ENCODE measurements at places on chromosomes 6 and 20.

DNA sequence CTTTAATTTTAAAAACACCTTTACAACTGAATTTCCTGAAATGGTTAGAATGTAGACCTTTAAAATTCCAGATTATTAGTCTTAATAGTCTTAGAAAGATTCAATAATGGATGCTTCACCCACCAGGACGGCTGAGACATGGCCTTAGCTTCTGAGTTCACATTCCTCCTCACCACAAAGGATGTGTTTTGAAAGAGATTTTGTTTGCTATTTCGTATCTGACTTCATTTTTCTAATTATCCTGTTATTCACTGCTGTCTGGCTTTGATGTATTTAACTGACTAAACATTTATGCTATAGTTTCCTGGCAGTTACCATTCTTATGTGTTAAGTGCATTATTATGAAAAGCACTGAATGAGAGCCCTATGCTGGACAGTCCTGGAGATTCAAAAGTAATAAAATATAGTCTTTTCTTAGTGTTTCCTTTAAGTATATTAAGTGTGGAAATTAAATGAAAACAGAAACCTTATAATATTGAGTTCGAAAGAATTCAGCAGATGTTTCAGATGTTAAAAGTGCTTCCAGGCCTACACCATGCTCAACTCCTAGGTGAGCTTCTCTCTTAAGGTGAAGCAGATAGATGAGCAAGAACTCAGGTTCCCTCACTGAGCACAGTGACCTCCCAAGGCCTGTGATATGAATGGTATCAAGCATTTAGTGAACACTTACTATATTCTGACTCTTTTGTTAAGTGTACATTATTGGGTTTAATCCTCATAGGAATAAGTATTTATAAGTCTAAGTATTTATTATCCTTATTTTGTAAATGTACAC, 40.3 kb downstream of the MAP3K4 start:
- no peak for DNase-seq

DNA sequence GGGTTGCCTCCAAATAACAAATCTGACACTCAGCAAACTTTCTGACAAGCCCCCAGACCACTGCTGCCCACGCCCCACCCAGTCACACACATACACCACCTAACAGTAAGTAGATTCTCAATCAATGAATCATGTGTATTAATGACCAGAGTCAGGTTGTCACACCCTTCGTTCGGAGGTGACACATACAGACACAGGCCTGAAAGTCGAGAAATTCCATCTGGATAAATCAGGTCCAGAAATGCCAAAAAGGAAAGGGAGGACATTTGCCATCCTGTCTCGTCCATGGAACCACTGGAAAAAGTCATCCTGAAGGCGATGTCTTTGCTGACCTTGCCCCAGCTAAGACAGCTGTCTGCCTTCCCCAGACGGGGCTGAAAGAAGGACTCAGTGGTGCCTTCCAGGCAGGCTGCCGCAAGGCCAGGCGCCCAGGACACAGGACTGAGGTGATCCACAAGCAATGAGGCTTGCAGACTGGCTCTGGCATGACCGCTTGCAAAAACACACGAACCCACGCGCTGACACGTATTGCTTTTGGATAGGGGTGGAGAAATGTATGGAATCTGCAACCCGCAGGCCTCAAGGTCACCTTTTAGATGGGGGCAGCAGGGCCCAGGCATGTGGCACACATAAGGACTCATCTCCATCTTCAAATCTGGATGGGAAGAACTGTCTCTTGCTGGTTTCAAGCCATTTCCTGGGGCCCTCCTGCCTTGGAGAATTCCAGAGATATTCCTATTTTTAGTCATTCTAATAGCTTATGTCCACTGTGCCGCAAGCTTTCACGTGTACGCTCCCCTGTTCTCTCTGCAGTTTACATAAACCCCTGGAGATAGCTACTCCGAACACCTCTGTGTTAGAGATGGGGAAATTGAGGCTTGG, 9.0 kb downstream of the NFATC2 start:
- no peak for DNase-seq

DNA sequence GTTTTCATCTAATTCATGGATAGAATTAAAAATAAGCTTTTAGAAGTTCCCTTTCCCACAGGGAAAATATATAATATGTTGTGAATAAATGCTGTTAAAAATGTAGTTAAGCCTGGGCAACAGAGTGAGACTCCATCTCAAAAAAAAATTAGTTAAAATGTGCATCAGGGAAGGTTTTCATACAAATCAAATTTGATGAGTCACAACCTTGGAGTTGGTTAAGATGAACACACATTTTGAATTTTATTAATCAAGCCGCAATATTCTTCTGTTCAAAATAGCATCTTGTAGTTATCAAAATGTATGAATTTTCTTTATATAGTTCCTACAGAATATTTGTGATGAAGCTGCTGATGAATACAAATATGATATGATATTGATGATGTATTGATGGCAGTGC, 30.9 kb upstream of the SERPINB9 start:
- DNase-seq = no peak

- DNase-seq = no peak
Measured at GRCh38 chr6:34288581-34288980, 39.8 kb upstream of the SMIM29 start.

DNA sequence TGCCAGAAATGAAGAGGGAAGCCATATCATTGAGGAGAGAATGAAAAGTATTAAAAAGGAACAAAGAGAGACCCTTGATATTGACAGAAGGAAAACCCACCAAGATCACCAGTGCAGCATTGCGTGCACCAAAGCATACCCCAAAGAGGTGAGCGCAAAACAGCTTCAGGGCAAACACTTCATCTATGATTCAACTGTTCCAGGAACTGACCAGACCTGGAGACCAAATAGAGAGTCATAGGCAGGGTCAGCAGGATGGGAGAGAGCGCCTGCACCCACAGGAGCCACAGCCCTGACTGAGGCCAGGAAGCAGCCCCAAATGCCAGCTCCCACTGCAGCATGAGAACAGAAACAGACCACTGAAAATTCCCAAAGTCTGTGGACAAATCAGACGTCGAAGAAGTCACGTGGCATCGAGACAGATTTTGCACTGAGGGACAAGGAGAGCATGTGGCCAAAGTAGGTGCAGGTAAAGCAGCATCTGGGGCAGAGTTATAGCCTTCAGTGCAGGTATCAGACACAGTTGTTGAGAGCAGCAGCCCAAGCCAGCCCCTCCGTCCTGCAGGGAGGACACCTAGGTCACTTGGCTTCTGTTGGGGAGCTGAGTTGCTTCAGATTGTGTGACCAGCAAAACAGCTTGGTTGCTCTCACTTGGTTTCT, 29.3 kb downstream of the CHRNA4 start:
- no peak for DNase-seq

DNA sequence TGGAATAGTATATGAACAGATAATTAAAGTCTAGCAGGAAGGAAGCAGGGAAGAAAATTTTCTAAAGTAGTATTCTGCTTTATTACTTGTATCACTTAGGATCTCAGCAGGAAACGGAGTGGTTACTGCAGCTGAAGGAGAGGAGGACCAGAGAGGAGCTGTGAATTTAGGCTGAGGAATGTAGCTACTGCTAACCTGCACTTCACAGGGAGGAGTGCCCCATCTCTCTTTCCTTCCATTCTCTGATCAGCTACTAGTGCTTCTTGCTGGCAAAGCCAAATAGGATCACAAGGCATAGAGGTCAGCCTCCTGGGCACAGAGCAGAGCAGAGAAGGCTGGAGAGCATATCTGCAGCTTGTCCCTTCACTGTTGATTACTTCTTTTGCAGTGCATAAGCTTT, 205.3 kb upstream of the ASCC3 start:
- DNase-seq = no peak

DNA sequence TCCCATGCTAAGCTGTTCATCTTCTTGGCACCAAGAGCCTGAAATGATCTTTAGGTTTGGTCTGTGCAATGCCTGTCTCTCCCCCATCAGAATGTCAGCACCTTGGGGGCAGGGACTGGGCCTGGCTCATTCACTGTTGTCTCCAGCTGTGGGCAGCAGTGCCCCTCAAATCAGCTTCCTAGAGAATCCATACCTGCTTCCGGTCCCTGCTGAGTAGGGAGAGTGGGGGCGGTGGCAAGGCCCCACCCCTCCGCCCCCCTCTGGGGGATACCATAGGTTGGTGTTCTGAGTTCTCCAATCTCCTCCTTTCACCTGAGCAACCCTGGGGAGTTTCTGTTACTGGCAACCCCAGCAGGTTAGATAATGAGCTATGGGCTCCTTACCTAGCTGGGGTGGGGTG, 19.2 kb upstream of the SPDEF start:
- DNase-seq = no peak

GRCh38 chr6:134422426-134423231, 104.7 kb upstream of the SGK1 start:
- no peak for DNase-seq

DNA sequence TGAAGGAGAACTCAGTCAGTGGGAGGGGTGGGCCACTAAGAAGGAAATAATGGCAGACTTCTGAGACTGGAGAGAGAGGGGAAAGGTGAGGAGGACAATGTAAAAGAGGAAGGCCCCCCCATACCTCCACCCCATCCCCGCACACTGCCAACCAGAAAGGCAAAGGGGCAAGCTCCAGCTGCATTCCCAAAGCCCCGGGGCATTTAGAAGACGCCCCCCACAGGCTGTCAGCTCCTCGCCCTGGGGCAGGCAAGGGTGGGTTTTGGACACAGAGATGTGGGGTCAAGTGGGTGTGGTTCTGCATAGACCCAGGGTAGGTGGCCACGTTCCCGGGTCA, 20.8 kb upstream of the SLC22A7 start:
- no peak for DNase-seq

DNA sequence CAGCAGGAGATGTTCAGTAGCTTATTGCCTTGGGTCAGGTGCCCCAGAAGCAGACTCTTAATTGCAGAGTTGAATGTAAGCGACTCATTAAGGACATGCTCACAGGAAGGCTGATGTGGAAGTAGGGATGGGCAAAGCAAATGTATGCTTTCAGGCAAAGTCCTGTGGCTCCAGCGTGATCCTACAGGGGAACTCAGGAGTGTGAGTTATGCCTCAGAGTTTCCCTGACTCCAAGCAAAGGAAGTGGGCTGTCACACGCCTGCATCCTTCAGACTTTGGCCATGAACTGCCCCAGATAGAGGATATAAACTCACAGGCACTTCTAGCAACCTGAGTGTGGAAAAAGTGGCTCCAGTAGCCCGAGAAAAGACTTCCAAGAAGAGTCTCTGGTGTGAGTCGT, 64.9 kb upstream of the ZNF133 start:
- no peak for DNase-seq

- no peak for DNase-seq
Measured at GRCh38 chr20:59645761-59646171, 41.4 kb downstream of the PHACTR3 start.

DNA sequence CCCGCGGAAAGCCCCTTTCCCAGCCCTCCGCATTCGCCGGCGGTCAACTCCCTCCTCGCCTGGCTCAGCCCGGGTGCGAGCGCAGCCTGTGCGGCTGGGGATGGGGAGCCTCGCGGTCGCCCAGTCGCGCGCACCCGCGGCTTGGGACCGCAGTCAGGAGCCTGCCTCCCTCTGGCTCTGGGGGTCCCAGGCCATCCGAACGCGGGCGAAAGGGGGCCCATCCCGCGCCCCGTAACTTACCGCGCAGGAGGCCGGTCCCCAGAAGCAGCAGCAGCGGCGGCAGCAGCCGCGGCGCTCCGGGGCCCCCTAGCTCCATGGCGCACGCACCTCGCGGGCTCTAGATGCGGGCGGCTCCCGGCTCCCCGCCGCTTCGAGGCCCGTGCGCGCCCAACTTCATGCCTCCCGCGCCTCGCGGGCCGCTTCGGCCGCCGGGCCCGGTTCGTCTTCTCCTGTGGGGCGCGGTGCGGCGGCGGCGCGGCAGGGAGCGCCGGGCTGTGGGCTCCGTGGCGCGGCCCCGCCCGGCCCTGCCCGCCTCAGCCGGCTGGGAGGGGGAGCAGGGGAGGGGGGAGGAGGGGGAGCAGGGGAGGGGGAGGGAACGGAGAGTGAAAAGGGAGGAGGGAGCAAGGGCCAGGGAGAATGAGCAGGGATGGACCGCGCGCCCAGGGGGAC, at the start of gene CHRNA4:
TSS of gene CHRNA4 (minus strand) at position 500 of the 669 bp plus-strand sequence. CDS start at position 316, 184 bp downstream.
- DNase-seq = no peak

- DNase-seq = peak; percentile 73
Measured at GRCh38 chr20:24994470-24995368, 2.2 kb upstream of the APMAP start.

GRCh38 chr20:20691477-20692235, 20.8 kb downstream of the RALGAPA2 start:
- no peak for DNase-seq

DNA sequence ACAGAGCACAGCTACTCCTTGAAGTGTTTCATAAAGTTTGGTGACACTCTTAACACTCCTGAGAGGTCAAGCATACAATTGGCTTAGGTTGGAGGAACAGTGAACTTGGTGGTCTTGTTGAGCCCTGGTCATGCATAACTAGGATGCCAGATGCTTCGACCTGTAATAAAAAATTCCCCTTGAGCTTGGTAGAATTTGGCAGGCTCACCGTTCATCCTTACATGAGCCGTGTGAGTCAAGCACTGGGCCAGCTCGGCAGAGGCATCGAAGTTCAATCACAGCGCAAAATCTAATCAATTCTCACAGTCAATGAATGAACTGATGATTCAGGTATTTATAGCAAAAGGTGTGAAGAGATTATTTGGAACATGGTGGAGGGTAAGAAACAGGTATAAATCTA, 33.7 kb downstream of the CYP24A1 start:
- no peak for DNase-seq

GRCh38 chr6:121849477-121849876, 414.0 kb downstream of the GJA1 start:
- no peak for DNase-seq

GRCh38 chr20:61026173-61026572, 225.9 kb upstream of the CDH4 start:
- no peak for DNase-seq

- no peak for DNase-seq
Measured at GRCh38 chr20:57491373-57491772, 33.6 kb downstream of the CTCFL start.

GRCh38 chr20:56343861-56344381, 14.9 kb upstream of the FAM210B start:
- peak; percentile 34 for DNase-seq

DNA sequence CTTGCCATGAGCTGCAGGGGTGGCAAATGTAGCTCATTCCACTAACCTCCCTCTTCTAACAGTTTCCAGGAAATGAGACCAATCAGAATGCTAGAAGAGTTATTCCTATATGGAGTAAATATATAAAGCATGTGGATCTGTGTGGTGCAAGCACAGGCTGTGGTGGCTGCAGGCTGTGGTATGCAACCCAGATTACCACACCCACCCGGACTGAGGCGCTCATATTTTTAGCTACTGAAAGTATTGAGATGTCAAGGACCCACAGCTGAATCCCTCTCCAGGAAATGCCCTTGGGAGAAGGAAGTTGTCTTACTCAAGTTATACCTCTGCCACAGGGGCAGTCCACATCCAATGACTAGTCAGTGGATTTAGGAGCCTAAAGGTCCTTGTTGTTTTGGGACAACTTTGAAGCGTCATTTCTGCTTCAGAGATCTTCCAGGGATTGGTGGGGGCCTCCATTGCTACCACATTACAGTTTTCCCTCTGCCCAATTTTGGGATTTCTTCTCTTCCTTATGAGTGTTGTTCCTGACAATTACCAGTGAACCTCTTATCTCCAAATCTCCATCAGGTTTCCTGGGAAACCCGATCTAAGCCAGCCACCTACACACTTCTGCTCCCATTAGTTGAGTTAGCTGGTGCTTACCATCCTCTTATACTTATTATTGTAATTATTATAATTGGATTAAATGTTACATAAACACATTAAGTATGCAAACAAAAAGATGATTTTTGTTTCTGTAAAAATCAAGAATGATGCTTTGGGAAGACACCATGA, 12.1 kb upstream of the REPS1 start:
- no peak for DNase-seq

Measured in stimulated activated CD4-positive, alpha-beta T cell treated with anti-CD3 and anti-CD28 coated beads, Interleukin-4, amount 100 ng/mL, for 48 hours (primary cell).